Smooth muscle cell of bladder (primary cell): ENCODE measurements at places on chromosomes 2 and 18. TPM values are rescaled to one million over a fixed set of nuclear protein-coding genes. Genes with fewer than 3 reads are reported as not detected.

The GTF2A1L gene
- total RNA-seq, result 0.09 and 3.6 TPM in 2 replicates

The PLEKHH2 gene
- 4.6 and 5.3 TPM in 2 replicates for total RNA-seq

The MRO gene
- total RNA-seq, result under 0.01 and 0.18 TPM in 2 replicates

The CAVIN2 gene
- total RNA-seq, result 10.4 and 16.4 TPM in 2 replicates

The LRRC30 gene
- total RNA-seq, result not detected in 2 replicates

The GPR45 gene
- total RNA-seq, result not detected in 2 replicates

The MYCN gene
- total RNA-seq, result not detected in 2 replicates

The CYBRD1 gene
- total RNA-seq, result 195 and 340 TPM in 2 replicates

The SIX2 gene
- total RNA-seq, result under 0.01 and 0.18 TPM in 2 replicates

The NAT8 gene
- not detected in 2 replicates for total RNA-seq

The C1GALT1C1L gene
- total RNA-seq, result 0.57 and 0.74 TPM in 2 replicates

The TANC1 gene
- 16.3 and 20.2 TPM in 2 replicates for total RNA-seq

The TMEM17 gene
- 1.8 and 2.7 TPM in 2 replicates for total RNA-seq

The GCG gene
- 0.14 TPM in 1 of 2 replicates, not detected in the other for total RNA-seq

The MEP1B gene
- total RNA-seq, result not detected in 2 replicates

The LAMA1 gene
- total RNA-seq, result 11.7 and 55.3 TPM in 2 replicates

The SLC5A7 gene
- not detected in 2 replicates for total RNA-seq

The CNTNAP5 gene
- not detected in 2 replicates for total RNA-seq

The PROKR1 gene
- total RNA-seq, result not detected in 2 replicates

The ADCY3 gene
- total RNA-seq, result 35.8 and 42.3 TPM in 2 replicates

The GRB14 gene
- total RNA-seq, result 0.71 and 1.5 TPM in 2 replicates

The CRYGA gene
- not detected in 2 replicates for total RNA-seq

The RPRM gene
- total RNA-seq, result not detected in 2 replicates

The POMC gene
- total RNA-seq, result 0.57 and 2.8 TPM in 2 replicates

The TRIM43 gene
- not detected in 2 replicates for total RNA-seq

The TLX2 gene
- not detected in 2 replicates for total RNA-seq

The ASB18 gene
- total RNA-seq, result not detected in 2 replicates

The PPP1R1C gene
- 1.00 TPM in 1 of 2 replicates, not detected in the other for total RNA-seq

The IL36G gene
- total RNA-seq, result not detected in 2 replicates

The CRYBA2 gene
- total RNA-seq, result not detected in 2 replicates

The MAP4K4 gene
- 90.9 and 160 TPM in 2 replicates for total RNA-seq

The CHRND gene
- total RNA-seq, result not detected in 2 replicates

The DNAJC5G gene
- total RNA-seq, result not detected in 2 replicates

The GMPPA gene
- total RNA-seq, result 51.2 and 63.9 TPM in 2 replicates

The NLRC4 gene
- total RNA-seq, result not detected in 2 replicates

The PDCD1 gene
- total RNA-seq, result not detected in 2 replicates

The UGT1A8 gene
- total RNA-seq, result 0.37 and 0.71 TPM in 2 replicates

The ABHD1 gene
- total RNA-seq, result not detected in 2 replicates

The CERKL gene
- under 0.01 TPM in 1 of 2 replicates, not detected in the other for total RNA-seq

The NT5DC4 gene
- total RNA-seq, result not detected in 2 replicates

The ACVR2A gene
- 38.0 and 81.8 TPM in 2 replicates for total RNA-seq

The MRPL33 gene
- 58.0 and 63.0 TPM in 2 replicates for total RNA-seq

The DUSP2 gene
- total RNA-seq, result 0.28 and 1.8 TPM in 2 replicates

The MAPK4 gene
- 0.09 TPM in 1 of 2 replicates, not detected in the other for total RNA-seq

The TOGARAM2 gene
- total RNA-seq, result 0.14 and 0.37 TPM in 2 replicates

The VIT gene
- 2.0 and 3.1 TPM in 2 replicates for total RNA-seq

The INO80D gene
- total RNA-seq, result 4.2 and 4.3 TPM in 2 replicates

The ALPP gene
- total RNA-seq, result not detected in 2 replicates

The VWC2L gene
- under 0.01 TPM in 1 of 2 replicates, not detected in the other for total RNA-seq

The MERTK gene
- 0.14 and 0.28 TPM in 2 replicates for total RNA-seq

The SOX11 gene
- total RNA-seq, result under 0.01 TPM in 1 of 2 replicates, not detected in the other

The ARHGAP28 gene
- 1.5 and 10.5 TPM in 2 replicates for total RNA-seq

The NYAP2 gene
- under 0.01 TPM in 1 of 2 replicates, not detected in the other for total RNA-seq
